ENCODE measurements at places on chromosomes 2 and 18.

DNA sequence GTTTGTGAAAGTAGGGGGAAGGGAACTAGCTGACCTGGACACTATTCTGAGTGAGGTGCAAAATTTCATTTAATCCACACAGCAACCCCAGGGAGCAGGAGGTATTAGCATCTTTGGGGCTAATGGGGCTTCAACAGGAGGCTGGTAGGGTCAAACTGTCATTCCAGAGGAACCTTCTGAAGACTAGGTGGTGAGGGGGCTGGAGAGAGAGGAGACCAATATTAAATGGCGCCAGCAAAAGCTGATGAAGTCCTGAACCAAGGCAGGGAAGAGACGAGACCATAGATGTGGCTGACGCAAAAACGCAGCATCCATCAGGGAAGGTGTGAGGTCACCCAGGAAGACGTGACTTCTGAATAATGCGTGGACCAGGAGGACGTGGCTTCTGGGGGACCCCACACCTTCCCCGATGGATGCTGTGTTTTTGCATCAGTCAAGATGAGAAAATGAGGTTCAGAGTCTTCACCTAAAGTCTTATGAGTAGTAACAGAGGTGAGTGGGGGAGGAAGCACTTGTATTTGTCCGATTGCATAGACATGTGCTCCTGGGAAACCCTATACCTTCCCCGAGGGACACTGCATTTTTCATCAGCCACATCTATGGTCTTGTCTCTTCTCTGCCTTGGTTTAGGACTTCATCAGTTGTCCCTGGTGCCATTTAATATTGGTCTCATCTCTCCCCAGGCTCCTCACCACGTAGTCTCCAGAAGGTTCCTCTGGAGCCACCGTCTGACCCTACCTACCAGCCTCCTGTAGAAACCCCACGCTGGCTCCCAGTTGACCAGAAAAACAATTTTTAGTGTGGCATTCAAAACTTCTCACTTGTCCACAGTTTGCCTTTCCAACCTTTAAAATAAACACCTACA, 188.6 kb downstream of the MYCN start:
- no peak for DNase-seq

- no peak for DNase-seq
Measured at GRCh38 chr18:23930002-23930401, 84.6 kb upstream of the TTC39C start.

- DNase-seq: no peak
Measured at GRCh38 chr2:21250673-21251072, 126.9 kb downstream of the TDRD15 start.

- no peak for DNase-seq
Measured at GRCh38 chr2:143139835-143140393, 10.7 kb downstream of the ARHGAP15 start.

GRCh38 chr2:147467441-147467840, 377.4 kb upstream of the ACVR2A start:
- DNase-seq: no peak
